ENCODE measurements at places on chromosomes 12 and 14.

- DNase-seq: no peak
Observed at GRCh38 chr12:125159702-125160101, 94.5 kb downstream of the AACS start.

DNA sequence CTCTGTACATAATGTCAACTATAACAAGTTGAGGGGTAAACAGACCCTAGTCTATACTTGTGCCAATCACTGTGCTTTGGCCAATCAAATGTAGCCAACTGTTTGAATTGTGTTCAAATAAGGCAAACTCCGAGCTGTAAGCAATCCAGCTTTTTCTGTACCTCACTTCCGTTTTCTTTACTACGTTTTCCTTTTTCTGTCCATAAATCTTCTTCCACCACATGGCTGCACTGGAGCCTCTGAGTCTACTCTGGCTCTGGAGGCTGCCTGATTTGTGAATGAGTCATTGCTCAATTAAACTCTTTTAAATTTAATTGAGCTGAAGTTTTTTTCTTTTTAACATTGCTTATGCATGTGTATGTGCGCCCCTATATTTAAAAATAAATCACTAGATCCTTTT, 29.7 kb downstream of the CLEC1A start:
- no peak for DNase-seq

GRCh38 chr12:102680304-102680703, 199.9 kb upstream of the IGF1 start:
- no peak for DNase-seq

DNA sequence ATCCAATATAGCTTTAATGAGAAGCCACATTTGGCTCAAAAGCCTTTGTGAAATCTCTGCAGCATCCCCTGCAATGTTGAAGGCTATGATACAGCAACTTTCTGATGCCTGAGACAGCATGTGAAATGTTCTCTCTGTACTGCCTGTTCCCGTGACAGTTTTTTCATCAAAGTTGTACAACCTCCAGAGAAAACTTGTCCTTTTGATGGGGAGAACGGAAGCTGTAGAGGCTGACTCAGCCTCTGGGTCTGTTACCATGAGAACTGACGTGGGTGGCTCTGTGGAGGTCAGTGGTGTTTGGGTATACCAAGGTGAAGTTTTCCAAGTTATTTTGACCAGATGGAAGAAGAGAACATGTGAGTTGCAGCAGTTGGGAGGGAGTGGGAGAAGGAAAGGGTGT, 17.0 kb downstream of the SLC4A8 start:
- DNase-seq: no peak

- no peak for DNase-seq
Observed at GRCh38 chr12:78628491-78629100, 236.0 kb upstream of the SYT1 start.

DNA sequence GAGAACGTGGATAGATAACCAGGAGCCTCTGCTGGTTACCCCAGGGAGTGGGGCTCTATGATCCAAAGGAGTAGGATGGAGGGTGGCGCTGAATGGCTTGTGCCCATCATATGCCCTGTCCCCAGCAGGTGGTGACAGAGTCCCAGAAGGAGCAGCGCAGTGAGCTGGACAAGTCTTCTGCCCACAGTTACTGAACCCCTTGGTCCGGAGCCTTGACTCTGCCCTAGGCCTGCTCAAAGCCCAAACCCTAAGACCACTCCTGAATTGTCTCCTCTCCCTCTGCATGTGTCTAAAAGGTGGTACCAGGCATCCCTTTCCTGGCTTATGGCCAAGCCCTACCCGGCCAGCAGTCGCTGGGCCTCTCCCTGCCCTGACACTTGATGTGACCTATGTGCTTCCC, 3.2 kb downstream of the PRPH start:
- no peak for DNase-seq

GRCh38 chr14:76541594-76542219, 165.8 kb downstream of the ESRRB start:
- DNase-seq: no peak

GRCh38 chr14:32374155-32374554, 45.1 kb downstream of the AKAP6 start:
- DNase-seq: no peak

DNA sequence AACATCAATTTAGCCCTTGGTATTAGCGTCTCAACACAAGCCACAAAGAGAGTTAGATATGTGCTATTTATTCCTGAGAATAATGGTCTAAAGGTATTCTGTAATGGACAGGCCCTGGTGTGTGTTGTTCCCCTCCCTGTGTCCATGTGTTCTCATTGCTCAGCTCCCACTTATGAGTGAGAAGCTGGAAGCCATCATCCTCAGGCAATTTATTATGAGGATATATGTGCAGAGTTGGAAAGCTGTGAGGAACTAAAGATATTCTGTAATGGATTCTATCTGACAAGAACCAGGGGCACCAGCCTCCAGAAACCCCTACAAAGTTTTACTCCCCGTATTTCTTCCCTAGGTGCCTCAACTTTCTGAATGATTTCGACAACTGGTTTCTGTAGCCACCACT, 210.8 kb downstream of the GRIN2B start:
- DNase-seq: no peak

- DNase-seq: no peak
Observed at GRCh38 chr14:85263916-85264675, 265.8 kb upstream of the FLRT2 start.

DNA sequence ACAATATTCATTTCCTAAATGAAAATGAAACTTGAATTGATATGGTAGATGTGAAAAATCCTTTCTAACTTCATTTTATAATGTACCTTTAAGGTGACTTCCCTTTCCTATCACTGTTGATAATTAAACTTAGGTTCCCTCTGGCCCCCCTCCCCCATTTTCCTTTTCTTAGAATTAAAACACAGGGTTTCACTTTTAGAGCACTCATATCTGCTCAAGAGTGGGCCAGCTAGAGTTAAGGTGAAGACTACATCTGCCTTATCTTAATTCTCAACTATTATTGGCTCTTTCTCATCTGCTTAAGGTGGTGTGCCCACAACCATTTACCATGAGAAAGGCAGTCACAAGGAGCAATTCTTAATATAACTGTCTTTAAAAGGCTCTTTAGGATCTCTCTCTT, 49.7 kb downstream of the LIN52 start:
- DNase-seq: no peak

- peak; percentile 5 for DNase-seq
Observed at GRCh38 chr12:102879144-102879763, 37.8 kb downstream of the PAH start.

- DNase-seq: no peak
Observed at GRCh38 chr14:71618047-71618446, 314.2 kb upstream of the RGS6 start.

GRCh38 chr14:54603362-54603761, 36.4 kb downstream of the SAMD4A start:
- DNase-seq: no peak

GRCh38 chr14:87252103-87252502, 740.9 kb downstream of the GALC start:
- DNase-seq: no peak

GRCh38 chr12:61137677-61138414, 1122.4 kb upstream of the USP15 start:
- no peak for DNase-seq

DNA sequence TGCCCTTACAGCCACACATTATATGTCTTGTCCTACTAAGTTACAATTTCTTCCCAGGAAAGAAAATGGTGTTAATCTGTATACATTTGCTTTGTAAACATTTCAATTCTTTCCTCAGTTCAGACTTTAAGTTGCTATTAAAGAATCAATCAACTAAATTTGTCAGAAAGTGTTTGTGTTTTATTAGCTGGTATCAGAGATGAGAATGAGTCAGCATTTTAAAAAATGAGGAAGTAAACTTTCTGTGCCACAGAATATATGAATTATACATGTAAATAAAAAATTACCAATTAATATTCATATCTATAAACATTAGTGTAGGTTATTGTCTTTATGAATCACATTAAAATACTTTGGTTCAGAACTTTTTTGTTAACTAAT, 82.0 kb downstream of the LMO3 start:
- DNase-seq: no peak
